Stimulated activated CD4-positive, alpha-beta T cell treated with anti-CD3 and anti-CD28 coated beads, Interleukin-1b, Interleukin-23, amount 100 ng/mL, for 4 hours (primary cell): ENCODE measurements at places on chromosomes 11 and 22.

DNA sequence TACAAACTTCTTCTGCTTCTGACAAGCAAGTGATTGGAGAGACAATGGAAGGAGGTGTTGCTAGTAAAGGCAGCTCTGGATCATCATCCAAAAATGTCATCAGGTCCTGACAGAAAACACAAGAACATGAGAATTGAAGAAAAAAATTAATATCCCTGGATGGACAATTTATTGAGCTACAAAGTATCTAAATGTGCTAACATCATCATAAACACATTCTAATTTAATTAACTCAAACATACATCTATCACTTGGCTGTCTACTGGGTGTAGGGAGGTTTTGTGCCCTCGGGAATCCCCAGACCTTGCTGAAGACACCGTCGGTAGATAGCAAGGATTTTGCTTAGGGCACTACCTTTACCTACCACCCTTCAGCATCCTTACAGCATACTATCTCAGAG lies 72.6 kb downstream of the ENTHD1 start:
- DNase-seq, result no peak

GRCh38 chr11:72721689-72722049 lies 30.5 kb downstream of the ARAP1 start:
- no peak for DNase-seq

DNA sequence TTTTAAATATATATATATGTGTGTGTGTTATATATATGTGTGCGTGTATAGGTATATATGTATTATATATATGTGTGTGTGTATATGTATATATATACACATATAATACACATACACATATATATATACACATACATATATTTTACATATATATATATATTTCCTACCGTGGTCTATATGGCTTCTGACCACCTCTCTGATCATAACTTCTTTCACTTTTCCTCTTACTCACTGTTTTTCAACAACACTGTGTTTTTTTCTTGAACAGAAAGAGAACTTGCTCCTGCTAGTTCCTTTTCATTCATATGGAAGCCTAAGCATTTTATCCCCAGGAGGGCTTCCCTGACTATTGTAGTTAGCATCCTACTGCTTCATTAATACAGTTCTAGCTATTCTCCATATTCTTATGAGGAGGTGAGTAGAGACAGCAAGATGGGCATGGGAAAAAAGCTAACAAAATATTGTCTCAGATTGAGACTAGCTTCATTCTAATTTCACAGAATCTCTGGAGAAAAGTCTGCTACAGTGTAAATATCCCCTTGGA lies 38.5 kb upstream of the CTSC start:
- no peak for DNase-seq

DNA sequence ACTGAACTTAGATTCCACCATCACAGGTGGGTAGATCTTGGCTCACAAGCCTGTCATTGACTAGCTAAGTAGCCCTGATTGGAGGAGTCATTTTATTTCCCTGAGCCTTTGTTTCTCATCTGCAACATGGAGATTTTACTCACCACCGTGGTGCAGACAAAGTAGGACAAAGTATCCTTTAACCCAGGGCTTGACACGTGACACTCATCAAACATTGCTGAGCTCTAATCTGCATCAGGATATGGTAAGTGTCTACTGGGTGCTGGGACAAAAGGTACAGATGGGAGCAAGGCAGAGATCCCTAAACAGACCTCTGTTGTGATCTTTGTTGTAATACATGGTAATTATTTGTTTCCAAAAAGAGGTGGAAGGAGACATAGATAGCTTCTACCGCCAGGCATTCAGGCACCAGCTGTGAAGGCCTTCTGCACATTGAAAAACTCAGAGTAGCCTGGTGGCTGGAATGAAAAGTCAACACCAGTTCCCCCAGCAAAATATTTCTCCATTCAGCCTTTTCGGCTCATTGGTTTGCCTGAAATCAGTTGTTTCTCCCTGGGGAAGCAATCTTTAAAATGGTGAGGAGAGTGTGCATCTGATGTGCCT lies 18.3 kb upstream of the MICAL2 start:
- DNase-seq, result no peak

DNA sequence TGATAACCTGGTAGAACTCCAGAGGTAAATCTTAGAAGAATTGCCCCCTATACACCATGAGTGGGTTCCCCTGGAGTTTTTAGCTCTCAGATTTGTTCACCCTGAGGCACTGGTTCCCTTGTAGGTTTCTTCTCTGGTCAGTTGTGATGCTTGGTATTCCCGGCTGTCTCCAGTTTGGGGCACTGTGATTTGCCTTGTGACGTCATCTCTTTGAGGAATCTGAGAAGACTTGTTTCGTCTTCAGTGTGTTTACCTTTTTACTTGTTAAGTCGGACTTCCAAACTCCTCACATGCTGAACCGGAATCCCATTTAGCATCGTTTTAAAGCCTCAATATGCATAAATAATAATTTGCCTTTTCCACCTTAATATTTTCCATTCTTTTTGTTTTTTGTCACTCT lies 54.4 kb downstream of the CECR2 start:
- no peak for DNase-seq

DNA sequence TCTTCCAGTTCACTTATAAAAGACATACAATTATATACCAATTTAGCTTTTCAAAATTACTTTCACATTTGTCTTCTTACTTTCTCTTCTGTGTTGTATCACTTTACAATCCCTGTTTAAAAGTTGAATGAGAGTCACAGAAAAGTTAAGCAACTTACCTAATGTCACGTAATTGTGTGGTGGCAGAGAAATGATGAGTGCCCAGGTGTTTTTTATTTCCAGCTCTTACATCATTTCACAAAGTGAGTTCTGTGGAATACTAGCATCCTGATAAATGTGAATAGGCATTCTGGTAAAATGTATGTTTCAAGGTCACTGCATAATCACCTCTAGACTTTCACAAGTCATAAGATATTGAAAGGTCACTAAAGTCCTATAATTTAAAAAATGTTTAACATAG lies 133.0 kb upstream of the FIBIN start:
- no peak for DNase-seq
